Fibroblast of skin of right quadriceps (primary cell): ENCODE measurements at places on chromosomes 2 and 18.
A peak's percentile ranks its signal among the peaks of the same experiment; 100 is the strongest.

- DNase-seq = peak; percentile 61
Observed at GRCh38 chr2:207143215-207144172, 22.3 kb downstream of the KLF7 start.

DNA sequence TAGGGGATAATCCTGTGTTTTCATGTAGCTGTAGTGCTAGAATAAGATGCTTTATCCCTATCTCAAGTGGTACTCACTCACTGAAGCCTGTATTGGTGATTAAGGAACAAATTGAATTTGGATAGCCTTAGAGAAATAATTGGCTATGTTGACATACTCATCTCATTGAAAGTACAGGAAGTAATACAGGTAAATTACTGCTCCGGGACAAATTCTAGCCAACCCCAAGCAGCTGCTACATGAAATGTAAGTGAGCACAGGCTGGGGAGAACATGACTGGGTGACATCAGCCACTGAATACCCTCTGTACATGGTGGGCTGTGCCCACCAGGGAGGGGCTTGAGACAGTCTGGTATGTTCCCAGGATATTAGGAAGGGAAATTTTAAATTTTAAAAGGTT lies 188.4 kb upstream of the RASGRP3 start:
- no peak for DNase-seq

DNA sequence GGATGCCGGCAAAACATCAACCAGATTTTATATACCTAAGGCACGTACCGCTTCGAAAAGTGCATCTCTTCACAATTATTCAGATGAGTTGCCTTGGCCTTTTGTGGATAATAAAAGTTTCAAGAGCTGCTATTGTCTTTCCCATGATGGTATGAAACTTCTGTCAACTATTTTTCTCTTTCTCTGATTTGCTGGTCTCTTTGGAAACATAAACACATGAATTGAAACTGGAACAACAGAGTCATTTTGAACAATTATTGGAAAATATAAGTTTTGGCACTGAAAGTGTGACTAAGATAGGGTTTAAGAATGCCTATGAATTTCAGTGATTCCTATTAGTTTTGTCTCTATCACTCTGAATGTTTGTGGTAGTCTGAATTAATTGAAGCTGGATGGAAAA lies 109.9 kb downstream of the DPP4 start:
- no peak for DNase-seq

DNA sequence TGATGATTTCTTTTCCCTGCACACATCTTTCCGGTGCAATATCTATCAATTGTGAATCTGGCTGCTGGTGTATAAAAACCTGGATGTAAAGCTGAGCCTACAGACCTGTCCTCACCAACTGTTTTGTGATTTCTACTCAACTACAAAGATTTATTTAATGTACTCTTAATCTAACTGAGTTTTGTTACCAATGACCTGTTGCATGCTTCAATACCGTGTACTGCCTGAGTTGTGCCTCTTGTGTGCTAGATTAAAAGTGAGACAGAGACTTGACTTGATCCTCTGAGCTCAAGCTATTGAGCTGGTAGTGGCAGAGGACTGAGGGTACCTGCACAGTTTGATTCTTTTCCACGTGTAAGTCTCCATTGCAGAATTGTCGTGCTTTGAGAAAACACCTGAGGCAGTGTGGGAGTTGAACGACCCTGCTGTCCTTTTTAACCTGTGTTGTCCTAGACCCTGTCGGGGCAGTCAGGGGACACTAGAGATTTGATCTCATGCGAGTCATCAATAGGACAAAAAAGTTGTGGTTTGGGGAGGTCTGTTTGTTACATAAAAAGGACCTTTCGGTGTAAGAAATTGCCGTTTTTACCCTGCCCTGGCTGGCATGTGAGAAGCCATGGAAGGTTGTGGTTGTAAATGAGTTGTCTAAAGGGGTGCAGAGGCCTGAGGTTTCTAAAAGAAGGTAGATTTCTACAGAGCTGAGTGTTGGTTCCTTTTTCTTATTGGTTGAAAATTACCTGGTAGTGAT lies 231.3 kb downstream of the ALPK2 start:
- DNase-seq = no peak

DNA sequence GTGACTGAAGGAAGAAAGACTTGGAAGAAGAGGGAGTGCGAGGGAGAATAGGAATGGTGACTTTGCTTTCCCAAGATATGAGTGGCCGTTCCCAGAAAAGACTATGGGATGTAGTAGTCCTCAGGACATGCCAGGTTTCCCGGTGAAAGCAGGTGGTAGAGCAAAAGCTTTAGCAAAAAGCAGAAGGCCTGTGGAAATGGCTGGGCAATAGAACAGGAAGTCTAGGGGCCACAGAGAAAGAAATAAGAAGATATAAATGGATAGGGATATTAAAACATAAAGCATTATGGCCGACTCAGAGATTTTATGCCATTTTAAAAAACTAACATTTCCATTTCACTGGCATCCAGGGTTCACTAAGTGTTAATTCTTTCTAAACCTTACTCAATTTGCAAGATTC lies 1.2 kb upstream of the SERPINB13 start:
- DNase-seq = no peak

- DNase-seq = peak; percentile 1
Observed at GRCh38 chr18:53219853-53220252, 879.9 kb downstream of the DCC start.

GRCh38 chr2:27024188-27024587 lies 8.6 kb upstream of the TMEM214 start:
- DNase-seq = no peak

- no peak for DNase-seq
Observed at GRCh38 chr2:109216332-109216731, 87.3 kb downstream of the SH3RF3 start.

- peak; percentile 54 for DNase-seq
Observed at GRCh38 chr2:56287974-56288373, 104.2 kb downstream of the CCDC85A start.

GRCh38 chr2:126041391-126042047 lies 614.4 kb upstream of the GYPC start:
- DNase-seq = no peak

GRCh38 chr18:50651334-50651733 lies 91.4 kb downstream of the MAPK4 start:
- no peak for DNase-seq

DNA sequence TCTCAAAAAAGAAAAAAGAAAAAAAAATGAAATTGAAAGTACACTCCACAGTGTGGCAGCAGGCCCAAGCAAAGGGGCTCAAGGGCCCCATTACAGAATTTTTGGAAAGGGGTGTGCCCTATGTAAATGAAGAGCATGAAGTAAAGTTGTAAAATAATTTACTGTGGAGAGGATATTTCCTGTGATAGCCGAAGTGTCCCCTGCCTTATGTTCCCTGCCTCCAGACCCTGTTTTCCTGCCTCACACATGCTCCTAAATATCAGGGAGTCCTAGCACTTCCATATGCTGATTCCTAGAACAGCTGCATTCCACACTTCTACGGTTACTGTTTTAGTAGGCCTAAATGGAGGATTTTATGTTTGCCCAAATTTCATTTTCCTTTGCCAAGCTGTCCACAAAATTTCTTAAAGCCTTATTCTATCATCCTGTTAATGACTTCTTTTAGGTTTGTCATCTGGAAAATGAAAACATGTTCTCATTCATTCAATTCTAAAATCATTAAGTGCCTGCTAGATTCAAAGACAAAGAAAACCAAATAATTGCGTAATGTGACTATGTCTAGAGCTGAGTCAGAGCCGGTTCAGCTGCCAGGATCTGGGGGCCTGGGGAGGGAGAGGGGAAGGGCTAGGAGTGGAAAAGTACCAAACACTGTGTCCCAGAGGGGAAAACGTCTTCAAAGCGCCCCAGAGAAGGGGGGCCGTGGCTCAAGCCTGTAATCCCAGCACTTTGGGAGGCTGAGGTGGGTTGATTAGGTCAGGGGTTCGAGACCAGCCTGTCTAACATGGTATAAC lies 25.9 kb upstream of the IMPA2 start:
- DNase-seq = peak; percentile 93

GRCh38 chr2:45009303-45009927 lies at the start of gene SIX2:
Gene SIX2 (minus strand): TSS chr2:45009452. CDS start chr2:45009110, 342 bp downstream.
- peak; percentile 88 for DNase-seq

GRCh38 chr18:9101730-9102507 lies 580 bp upstream of the NDUFV2 start:
- DNase-seq = peak; percentile 67

DNA sequence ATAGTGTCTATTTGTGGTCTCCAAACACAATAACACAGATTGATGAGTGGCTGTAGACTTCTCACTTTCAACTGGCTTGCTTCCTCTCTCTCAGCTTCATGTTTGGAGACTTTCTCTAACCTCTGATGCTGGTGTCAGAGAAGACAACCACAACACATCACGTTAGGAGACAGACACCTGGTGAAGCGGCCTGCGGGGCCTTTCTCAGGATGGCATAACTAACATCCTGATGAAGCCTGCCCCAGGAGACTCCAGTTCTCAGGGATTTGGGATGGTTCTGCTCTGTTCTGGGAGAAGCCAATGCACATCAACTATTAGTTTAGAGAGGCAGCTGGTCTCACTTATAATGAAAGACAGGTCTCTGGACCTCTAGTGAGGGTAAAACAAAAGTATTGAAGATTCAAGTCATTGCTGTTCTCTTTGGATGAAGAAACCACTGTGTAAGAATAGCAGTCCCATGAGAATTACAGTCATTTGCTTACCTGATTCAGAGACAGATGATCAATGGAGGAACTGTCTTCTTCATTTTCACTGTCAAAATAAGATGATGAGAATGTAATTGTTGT lies 2.0 kb downstream of the IL1A start:
- no peak for DNase-seq

GRCh38 chr2:231348173-231348572 lies 47.3 kb upstream of the B3GNT7 start:
- DNase-seq = peak; percentile 24

DNA sequence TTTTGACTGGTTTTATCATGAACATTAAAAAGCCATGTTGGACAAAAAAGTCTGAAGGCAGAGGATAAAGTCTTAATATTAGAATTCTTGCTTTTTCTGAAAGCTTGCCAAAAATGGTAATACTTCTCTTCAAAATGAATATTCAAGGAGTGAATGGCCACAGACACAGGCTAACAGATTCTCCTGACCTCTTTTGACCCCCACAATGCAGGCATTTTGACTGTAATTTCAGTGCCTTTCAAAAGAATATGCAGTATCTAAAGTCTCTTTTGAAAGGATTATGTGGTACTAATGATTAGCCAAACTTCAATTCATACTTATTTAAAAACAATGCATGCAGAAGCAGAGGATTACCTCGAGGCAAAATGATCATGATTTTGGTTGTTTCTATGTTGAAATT lies 557.8 kb upstream of the GCFC2 start:
- DNase-seq = no peak

DNA sequence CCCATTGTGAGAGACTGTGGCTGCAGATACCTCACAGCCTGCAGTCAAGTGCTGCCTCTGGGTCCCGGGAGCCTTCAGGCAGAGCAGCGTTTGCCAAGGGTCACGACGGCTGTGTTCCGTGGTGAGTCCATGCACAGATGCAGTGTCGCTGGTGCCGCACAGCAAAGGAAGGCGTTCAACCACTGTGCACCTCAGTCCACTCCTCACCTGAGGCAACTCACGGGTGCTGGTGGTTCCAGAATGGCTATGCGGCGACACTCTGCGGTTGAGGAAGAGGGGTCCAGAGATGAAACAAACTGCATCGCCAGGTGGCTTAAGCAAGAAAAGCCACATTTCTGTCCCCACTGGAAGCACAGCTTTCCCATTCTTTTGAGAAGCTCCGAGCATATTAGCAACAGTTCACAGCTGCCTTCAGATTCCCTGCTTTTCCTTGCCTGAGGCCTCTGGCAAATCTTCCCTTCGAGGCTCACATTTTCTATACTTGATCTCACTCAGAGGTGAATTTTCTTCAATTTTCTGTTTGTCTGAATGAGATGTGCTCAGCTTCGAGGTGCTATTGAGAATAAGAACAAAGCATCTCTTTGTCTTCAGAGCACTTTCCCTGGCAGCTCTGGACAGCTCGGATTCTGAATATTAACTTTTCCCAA lies 208.8 kb upstream of the TWIST2 start:
- DNase-seq = no peak

GRCh38 chr2:219368690-219369191 lies 19.0 kb downstream of the DNPEP start:
- peak; percentile 68 for DNase-seq

DNA sequence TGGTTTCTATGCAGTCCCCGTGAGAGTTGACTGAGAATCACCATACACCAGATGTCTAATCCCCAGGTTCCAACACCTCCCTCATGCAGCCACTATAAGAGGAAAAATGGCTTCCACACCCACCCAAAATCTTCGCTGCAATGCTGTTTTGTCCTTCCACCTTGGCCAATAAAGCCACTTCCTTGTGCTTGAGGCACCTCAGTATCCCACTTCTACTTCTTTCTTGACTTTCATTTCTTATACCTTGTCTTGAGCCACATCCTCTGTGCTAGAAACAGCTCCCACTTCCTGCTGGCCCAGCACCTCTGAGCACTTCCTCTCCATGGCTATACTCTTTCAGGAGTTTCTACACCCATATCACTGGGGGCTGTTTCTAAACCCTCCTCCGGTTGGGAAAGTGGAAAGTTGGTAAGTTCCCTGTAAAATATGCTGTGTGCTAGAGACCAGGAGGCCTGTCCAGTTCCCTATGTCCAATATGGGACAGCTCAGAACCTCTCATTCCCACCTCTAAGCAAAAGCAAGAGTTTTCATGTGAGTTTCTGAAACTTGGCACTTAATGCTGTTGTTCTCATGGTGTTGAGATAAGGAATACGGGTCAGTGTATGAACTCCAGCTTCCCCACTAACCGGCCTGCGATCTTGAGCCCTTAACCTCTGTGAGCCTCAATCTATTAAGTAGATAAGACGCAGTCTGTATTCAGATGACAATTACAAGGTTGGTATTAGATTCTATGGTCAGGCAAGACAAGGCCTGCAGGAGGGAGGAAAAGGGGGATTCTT lies 209.1 kb upstream of the ID2 start:
- no peak for DNase-seq

- DNase-seq = no peak
Observed at GRCh38 chr2:54597153-54597848, 126.2 kb upstream of the EML6 start.

DNA sequence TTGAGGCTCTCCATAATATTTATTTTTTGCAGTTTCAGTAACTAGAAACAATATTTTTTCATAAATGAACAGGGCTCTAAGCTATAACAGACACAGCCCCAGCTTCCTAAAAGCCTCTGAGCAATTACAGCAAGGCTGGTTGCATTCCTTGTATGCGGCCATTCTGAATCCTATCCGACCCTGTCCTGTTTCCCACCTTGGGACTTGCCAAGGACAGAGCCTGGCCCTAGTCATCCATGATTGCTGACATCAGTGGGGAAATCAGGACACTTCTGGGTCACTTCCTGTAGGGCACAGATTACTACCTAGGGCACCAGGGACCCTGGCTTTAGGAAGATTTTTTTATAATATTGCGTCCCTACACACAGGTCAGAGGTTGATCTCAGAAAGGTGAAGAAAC lies 5.5 kb downstream of the TMEM177 start:
- no peak for DNase-seq

- no peak for DNase-seq
Observed at GRCh38 chr2:166627893-166628292, 133.8 kb upstream of the SCN7A start.

DNA sequence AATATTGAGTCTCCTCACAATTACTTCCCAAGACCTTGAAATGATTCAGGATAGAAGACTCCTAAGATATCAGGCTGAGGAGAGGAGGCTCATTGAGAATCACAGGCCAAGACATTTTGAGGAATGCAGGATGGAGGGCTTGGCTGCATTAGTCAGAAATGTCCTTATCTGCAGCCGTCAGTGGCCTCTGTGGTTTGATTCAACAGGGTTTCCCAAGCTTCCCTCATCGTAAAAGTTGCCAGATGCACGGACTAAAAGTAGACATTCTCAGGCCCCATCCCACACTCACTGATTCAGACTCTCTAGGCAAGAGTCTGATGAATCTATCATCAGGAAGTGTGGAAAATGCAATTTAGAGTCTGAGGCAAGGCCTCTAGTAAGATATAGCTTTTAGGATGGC lies 34.0 kb upstream of the TMEM178A start:
- DNase-seq = peak; percentile 97
